ENCODE measurements at places on chromosomes 6 and 20. TPM values are rescaled to one million over a fixed set of nuclear protein-coding genes. Genes with fewer than 3 reads are reported as not detected.

The POU5F1 gene
- total RNA-seq = 0.38 TPM

The SLC22A2 gene
- total RNA-seq = under 0.01 TPM

The IP6K3 gene
- under 0.01 TPM for total RNA-seq

The TCF15 gene
- not detected for total RNA-seq

The PBOV1 gene
- total RNA-seq = not detected

The RBM38 gene
- 8.2 TPM for total RNA-seq

The GLP1R gene
- total RNA-seq = under 0.01 TPM

The GINS1 gene
- 29.3 TPM for total RNA-seq
